ENCODE measurements at places on chromosomes 2 and 18.

- no peak for DNase-seq
Measured at GRCh38 chr2:54891909-54892308, 158.3 kb downstream of the RTN4 start.

DNA sequence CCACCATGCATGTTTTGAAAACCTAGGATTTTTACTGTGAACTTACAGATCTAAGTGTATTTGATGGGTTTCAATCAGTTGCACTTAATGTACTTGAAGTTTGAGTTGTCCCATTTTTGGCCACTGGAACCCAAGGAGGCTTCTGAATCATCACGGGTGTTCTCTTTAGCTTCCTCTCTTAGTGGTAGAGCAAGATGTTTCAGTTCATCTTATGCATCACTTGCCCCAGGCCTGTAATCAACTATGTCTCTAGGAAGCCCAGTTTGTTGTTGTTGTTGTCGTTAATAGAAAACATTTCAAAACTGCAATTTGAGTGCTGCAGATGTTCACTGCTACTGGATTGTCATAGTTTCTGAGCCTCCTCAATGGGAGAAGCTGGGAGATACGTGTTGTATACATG is 97.0 kb downstream of the FHOD3 start:
- DNase-seq, result no peak

- DNase-seq, result no peak
Measured at GRCh38 chr2:29309090-29310029, 194.1 kb downstream of the CLIP4 start.

DNA sequence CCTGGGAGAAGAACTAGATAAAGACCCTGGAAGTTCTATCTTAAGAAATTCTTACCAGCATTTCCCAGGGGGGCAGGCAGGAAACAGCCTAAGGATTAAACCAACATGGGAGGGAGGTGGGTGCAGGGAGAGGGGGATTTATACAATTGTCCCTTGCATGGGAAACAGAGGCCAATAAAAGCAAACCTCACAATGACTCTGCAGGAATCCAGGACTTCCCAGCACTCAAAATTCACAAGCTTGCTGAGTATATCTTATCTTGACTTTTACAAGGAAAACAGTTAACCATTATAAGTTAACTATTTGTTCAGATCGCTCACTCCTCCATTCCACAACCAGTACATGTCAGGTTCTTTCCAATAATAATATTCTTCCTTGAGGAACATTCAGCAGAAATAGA is 241.3 kb downstream of the MREG start:
- DNase-seq, result no peak

GRCh38 chr2:188382107-188382506 is 90.4 kb downstream of the GULP1 start:
- no peak for DNase-seq
